ENCODE measurements at places on chromosomes 1 and 21.
A peak's percentile ranks its signal among the peaks of the same experiment; 100 is the strongest.

GRCh38 chr1:189782295-189782694 lies 695.4 kb downstream of the BRINP3 start:
- DNase-seq = no peak

- no peak for DNase-seq
These were observed 11.1 kb downstream of the EEIG2 start for GRCh38 chr1:108570998-108571401.

DNA sequence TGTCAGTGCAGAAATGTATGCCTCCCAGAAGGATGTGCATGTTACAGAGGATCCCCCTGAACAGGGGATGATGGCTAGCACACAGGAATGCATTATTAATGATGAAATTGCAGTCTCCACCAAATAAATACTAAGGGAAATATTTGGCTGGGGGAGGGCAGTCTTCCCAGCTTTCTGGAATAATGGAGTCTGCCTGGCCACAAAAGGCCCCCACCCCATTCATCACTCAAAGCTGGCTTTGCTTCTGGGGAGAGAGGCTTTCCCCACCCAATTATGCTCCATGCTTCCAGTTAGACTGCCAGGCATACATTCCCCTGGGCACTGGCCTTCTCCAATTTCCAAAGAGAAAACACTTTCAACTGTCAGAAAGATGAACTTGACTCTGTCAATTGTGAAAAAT lies 302.7 kb downstream of the SIPA1L2 start:
- no peak for DNase-seq

DNA sequence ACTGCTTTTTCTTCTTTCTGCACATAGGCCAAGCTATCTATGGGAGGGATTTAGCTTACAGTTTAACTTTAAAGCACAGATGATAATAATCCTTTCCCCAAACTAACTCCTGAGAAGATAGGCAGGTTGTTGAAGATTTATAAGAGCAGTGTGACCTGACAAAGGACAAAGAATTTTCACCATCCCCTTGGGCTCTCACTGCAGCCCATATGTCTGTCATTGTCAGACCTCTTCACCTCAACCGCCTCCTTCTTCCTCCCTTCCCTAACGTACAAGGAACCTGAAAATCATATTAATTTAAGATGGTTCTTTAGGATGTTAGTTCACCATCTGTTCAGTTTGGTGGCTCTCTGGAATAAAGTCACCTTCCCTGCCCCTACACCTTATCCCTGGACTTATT lies 5.0 kb downstream of the RNU1-2 start:
- DNase-seq = no peak

DNA sequence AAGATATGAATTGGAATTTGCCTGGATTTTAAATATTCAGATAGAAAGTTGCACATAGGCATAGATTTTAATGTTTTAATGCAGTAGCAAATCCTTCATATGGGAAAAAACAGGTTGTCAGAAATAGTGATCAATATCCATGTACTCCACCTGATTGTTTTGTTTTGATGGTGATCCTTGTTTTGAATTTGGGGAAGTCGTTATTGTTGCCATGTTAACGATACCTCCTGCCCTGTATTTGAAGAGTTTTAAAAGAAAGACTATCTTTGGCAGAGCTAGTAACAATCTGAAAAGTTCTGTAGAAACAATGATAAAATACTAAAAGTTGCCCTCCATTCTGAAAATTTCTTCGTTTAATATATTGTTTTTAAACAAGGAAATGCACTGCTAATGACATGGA lies 1.1 kb downstream of the CEP350 start:
- no peak for DNase-seq

- DNase-seq = peak; percentile 16
These were observed at the start of gene ETNK2 for GRCh38 chr1:204151552-204152309. ETNK2 (minus strand) TSS chr1:204152044; CDS start chr1:204151852, 192 bp downstream.

DNA sequence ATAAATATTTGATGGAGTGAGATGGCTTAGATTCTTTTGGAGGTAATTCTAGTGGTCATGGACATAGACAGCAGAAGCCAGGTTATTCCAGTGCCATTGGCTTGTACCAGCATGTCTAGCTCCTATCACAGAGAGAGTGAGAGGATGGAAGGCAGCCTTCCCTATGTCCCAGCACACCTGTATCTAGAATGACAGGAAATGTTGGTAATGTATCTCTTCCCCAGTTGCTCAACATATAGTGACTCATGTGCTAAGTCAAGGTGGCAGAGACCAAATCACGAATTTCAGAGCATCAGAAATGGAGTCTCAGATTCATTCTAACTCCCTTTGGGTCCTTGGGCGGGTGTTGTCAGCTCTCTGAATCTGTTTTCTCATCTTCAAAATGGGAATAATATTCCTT lies 28.4 kb downstream of the METTL13 start:
- no peak for DNase-seq

- no peak for DNase-seq
These were observed 2.2 kb upstream of the ATP1A4 start for GRCh38 chr1:160149233-160149632.

DNA sequence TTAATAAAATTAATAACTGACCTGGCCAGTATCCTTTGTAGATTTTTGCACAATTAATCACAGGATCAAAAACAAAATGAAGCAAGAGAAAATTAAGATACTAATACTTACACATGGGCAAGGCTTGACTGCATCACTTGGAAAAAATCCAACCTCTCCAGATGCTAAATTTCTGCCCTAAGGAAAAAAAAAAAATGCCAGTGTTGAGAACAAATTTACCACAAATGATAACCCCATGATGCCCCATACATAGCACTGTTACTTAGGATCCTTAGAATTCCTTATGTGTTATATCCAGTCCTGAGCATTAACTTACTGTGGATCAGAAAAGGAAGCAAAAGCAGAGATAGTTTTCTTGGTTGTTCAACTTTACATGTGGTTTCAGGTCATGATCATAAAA lies 347.5 kb downstream of the VAV3 start:
- DNase-seq = no peak

DNA sequence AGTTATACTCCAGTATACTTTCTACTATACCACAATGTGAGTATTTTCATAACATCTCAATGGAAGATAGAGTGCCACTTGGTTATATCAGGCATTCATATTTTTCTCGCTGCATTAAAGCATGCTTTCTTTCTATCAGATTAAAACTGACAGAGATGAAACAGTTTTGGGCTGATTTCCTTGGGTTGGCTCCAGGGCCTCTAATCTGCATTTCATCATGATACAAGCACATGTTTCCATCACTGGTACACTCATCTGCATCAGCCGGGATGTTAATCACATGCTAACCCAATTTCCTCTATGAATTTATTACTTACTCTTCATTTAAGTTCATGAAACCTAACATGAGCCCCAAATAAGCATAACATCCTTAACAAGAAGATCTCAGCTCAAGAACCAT lies 289.0 kb upstream of the DAB1 start:
- DNase-seq = no peak

Data from activated CD4-positive, alpha-beta T cell treated with anti-CD3 and anti-CD28 coated beads, Interleukin-2, amount 50 U/mL, for 24 hours (primary cell).